Endothelial cell of coronary artery (primary cell): ENCODE measurements at places on chromosomes 1 and 21. TPM values are rescaled to one million over a fixed set of nuclear protein-coding genes. Genes with fewer than 3 reads are reported as not detected.

The DISC1 gene
- total RNA-seq: 13.6 and 15.6 TPM in 2 replicates

The ZNF672 gene
- 17.2 and 18.4 TPM in 2 replicates for total RNA-seq

The TIPRL gene
- total RNA-seq: 36.8 and 40.7 TPM in 2 replicates

The LACTBL1 gene
- not detected in 2 replicates for total RNA-seq

The FAM72A gene
- total RNA-seq: 2.5 and 4.6 TPM in 2 replicates

The C1orf116 gene
- total RNA-seq: not detected in 2 replicates

The NCMAP gene
- not detected in 2 replicates for total RNA-seq

The EFHD2 gene
- 30.3 and 57.5 TPM in 2 replicates for total RNA-seq

The GBP6 gene
- not detected in 2 replicates for total RNA-seq
